Suppressor macrophage treated with lipopolysaccharide for 1 hour (primary cell): ENCODE measurements at places on chromosomes 5 and 9.

- no peak for DNase-seq
Measured at GRCh38 chr9:136867480-136867879, 1.4 kb upstream of the EDF1 start.

DNA sequence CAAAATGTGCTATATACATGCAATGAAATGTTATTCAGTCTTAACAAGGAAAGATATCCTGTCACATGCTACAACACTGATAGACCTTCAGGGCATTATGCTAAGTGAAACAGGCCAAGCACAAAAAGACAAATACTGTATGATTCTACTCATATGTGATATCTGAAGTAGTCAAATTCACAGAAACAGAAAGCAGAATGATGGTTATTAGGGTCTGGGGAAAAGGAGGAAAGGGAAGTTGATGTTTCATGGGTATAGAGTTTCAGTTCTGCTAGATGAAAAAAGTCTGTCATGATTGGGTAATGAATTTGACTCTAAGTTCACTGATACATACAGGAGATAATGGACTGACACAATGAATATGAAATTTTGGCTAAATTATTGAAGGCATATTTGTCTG lies 11.2 kb upstream of the RIC1 start:
- peak; percentile 87 for DNase-seq

DNA sequence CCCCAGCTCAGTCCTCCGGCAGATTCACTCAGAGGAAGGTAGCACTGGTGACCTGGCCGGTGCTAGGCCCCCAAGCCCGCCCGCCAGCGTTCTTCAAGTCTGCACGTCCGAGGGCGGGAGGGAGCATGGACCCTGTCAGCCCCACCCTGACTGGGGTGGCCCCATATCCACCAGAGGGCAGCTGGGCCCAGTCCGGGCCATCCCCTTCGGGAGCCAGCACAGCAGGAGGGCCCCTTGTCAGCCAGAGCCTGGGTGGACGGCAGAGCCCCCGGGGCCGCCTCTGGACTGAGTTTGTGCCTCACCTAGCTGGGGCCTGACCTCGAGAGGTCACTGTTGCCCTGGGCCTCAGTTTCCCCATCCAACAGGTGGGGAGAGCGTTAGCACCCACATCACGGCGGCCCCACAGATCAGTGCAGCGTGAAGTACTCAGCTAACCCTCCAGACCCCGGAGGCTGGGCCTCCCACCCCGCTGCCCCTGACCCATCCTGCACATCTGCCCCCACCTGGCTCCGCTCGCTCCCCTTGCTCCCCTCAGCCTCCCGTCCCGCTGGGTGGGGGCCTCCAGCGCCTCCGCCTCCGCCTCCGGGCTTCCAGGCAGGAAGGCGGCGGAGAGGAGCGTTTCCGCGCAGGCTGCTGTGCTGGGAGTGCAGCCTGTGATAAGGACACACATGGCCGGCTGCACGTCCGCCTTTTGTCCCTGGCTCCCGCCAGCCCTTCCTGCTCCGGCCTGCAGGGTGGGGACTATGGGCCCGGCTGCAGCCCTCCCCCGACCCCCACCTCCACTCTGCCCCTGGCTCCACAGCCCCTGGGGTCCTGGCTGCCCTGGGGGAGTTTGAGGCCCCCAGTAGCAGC lies 16.6 kb upstream of the EGFL7 start:
- DNase-seq: no peak

DNA sequence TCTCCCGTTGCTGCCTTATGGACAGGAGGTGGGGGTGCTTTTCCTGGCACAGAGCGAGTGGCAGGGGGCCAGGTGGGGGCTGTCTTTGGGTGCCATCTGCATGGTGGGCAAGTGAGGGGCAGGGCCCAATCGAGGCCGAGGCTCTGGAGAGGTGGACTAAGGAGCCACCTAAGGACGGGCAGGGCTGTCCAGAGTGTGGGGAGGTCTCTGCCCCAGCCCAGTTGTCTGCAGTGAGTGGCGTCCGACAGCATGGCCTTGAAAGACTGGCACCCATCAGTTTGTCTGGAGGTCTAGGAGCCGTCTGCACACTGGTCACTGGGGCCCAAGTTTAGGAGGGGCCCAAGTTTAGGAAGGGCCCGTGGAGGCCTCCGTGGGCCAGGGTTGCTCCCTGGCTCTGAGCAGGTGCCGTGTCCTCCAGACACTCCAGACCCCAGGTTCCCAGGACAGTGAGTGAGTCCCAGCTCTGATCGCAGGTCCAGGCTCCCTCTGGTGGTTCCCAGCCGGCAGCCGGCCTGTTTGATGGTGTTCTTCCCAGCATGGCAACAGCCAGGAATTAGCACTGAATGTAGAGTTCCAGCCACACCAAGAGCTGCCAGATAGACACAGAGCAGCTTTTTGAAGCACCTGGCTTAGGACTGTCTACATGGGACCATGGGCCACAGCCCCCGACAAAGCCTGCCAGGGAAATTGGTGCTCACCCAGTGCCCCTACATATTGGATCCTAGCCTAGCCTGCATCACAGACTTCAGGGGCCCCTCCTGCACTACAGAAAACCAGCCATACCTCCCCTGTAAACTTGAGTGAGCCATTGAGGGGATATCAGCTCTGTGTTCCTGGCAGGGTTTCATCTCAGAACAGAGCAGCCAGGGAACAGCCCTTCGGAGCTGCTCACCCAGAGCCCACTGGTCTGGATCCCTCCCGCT lies 120.9 kb downstream of the WNK2 start:
- peak; percentile 66 for DNase-seq
